ENCODE measurements at places on chromosomes 1 and 21.

GRCh38 chr1:8822373-8823294 lies 5.2 kb upstream of the RERE start:
- peak; percentile 30 for DNase-seq

DNA sequence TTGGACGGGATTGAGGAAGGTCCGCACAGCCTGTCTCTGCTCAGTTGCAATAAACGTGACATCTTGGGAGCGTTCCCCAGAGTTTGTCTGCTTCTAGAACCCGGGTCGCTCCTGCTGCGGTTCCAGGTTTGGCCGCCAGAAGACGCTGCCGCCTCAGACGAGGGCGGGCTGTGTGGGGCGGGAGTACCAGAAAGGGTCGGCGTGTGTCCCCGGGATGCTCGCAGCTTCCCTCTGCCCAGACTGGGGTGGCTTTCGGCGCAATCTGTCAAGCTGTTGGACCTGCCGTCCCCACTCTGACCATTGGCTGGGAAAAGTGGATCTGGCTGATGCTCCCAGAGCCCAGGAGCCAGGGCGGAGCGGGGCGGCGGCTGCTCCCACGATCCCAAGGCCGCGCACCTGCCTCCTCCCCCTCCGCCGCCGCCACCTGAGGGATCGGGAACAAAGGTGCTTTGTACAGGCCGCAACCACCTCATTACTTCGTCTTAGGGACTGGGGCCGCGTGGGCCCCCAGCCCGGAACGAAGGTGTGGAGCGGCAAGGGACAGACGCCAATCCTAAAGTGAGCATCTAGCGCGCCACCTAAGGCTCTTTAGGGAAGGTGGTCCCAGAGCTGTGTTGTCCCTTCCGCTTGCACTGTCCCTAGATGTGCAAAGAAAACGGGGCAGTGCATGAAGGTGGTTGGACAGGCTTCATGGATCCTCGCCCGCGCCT lies 683 bp upstream of the EFNA4 start:
- DNase-seq: peak; percentile 89

GRCh38 chr21:15005391-15005790 lies 59.4 kb downstream of the NRIP1 start:
- DNase-seq: no peak

DNA sequence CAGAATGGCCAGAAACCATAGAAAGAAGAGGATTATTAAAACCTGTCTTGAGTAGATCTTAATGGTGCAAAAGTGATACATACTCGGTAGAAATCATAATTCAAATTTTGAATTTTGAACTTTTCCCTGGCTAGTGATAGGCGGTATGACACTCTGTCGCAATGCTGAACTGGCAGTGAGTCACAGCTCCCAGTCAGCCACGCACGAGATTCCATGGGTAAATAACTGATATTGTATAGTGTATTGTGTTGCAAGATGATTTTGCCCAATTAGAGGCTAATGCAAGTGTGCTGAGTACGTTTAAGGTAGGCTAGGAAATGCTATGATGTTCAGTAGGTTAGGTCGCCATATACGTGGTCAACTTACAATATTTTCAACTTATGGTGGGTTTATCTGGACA lies 207.0 kb downstream of the SIPA1L2 start:
- no peak for DNase-seq

DNA sequence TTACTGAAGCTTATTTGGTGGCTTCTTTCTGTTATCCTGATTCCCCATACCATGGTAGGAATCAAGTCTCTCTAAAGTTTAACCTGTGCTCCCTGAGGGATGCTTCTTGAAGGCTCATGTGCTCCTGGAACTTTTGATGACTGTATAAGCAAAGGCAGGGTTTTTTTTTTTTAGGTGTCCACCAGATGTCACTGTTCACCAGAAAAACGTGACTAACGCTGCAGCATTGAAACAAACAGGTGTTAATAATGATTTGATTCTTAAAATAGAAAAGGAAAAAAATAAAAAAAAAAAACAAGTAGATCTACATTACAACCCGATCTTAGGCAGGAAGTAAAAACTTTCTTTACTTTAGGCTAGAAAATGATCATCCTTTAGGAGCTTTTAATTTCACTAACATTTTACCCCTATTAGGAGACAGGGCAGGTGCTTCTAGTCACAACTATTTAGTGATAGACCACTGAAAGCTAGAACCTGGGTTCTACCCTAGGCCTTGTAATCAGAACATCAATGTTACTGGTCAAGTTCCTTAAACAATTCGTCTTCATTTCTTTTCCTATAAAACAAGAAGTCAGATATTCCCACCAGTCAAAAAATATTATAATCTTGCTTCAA lies 223.0 kb downstream of the PLA2G4A start:
- DNase-seq: no peak

DNA sequence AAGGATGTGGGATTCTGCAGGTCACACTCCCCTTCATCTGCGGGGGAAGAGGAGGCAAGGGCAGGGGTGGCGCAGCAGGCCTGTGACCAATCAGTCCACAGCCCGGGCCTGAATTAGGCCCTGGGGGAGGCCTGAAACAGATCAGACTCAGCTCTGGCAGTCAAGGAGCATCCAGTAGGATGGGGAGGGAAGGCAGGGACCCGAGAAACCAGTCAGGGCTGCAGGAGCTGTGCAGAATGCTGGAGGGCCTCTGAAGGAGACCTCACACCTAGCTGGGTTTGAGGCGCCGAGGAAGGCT lies 12.7 kb downstream of the TNNT2 start:
- DNase-seq: no peak
